ENCODE measurements at places on chromosomes 11 and 22. TPM values are rescaled to one million over a fixed set of nuclear protein-coding genes. Genes with fewer than 3 reads are reported as not detected.

The BIK gene
- total RNA-seq: 2.0 TPM

The CHADL gene
- total RNA-seq: 1.0 TPM

The GPR137 gene
- total RNA-seq: 17.1 TPM

The MMP27 gene
- total RNA-seq: not detected

The GTSE1 gene
- 10.0 TPM for total RNA-seq

The SELENOM gene
- 17.5 TPM for total RNA-seq

The HPX gene
- 0.32 TPM for total RNA-seq

The ZC3H12C gene
- 10.0 TPM for total RNA-seq

The VSIG2 gene
- 1.1 TPM for total RNA-seq

The FAM111B gene
- 31.7 TPM for total RNA-seq

The OLFML1 gene
- total RNA-seq: 0.06 TPM

The CHRNA10 gene
- total RNA-seq: 0.94 TPM

The PHLDA2 gene
- total RNA-seq: 2.8 TPM

The KDM4D gene
- 0.49 TPM for total RNA-seq

The CALCB gene
- total RNA-seq: not detected

The CARD18 gene
- total RNA-seq: not detected

The H19 gene
- total RNA-seq: 217 TPM

The HINFP gene
- 11.8 TPM for total RNA-seq

The APOBEC3C gene
- 2.8 TPM for total RNA-seq

The FAM83F gene
- not detected for total RNA-seq

The OMP gene
- 0.49 TPM for total RNA-seq

The DDI1 gene
- not detected for total RNA-seq

The ABTB2 gene
- 0.49 TPM for total RNA-seq

The SLC6A5 gene
- not detected for total RNA-seq

The OR6T1 gene
- not detected for total RNA-seq

The C11orf42 gene
- not detected for total RNA-seq

The FAT3 gene
- 0.49 TPM for total RNA-seq

The YPEL4 gene
- 0.16 TPM for total RNA-seq

The CDC45 gene
- total RNA-seq: 28.6 TPM

The NNMT gene
- 188 TPM for total RNA-seq

The ANO9 gene
- 0.32 TPM for total RNA-seq

The GAS2L1 gene
- total RNA-seq: 14.9 TPM

The MS4A4A gene
- not detected for total RNA-seq

The DBX1 gene
- total RNA-seq: not detected

The SMIM38 gene
- not detected for total RNA-seq

The GDPD4 gene
- total RNA-seq: not detected

The PLEKHA7 gene
- 9.8 TPM for total RNA-seq

The FJX1 gene
- 13.9 TPM for total RNA-seq

The CHRM4 gene
- total RNA-seq: 0.16 TPM

The ARL14EP gene
- total RNA-seq: 12.6 TPM

The PDE3B gene
- 0.13 TPM for total RNA-seq

The ALG9 gene
- total RNA-seq: 14.2 TPM

The LGALS12 gene
- total RNA-seq: not detected

The TMEM179B gene
- total RNA-seq: 21.3 TPM

The OR4C3 gene
- total RNA-seq: not detected

The RASSF10 gene
- total RNA-seq: under 0.01 TPM

The SLC22A24 gene
- not detected for total RNA-seq

The PATE4 gene
- under 0.01 TPM for total RNA-seq

The P2RX6 gene
- not detected for total RNA-seq

The PRR14L gene
- 29.7 TPM for total RNA-seq

The BTBD10 gene
- 75.1 TPM for total RNA-seq

The GGTLC2 gene
- total RNA-seq: not detected

The FGF3 gene
- not detected for total RNA-seq

The ESAM gene
- 74.5 TPM for total RNA-seq

The HBE1 gene
- total RNA-seq: not detected

The MIOX gene
- total RNA-seq: not detected

The NAALAD2 gene
- 0.25 TPM for total RNA-seq

The ENDOD1 gene
- 27.8 TPM for total RNA-seq

The OVOL1 gene
- not detected for total RNA-seq

Measured in bladder microvascular endothelial cell (primary cell).